ENCODE measurements at places on chromosomes 3 and 15. TPM values are rescaled to one million over a fixed set of nuclear protein-coding genes. Genes with fewer than 3 reads are reported as not detected.
A peak's percentile ranks its signal among the peaks of the same experiment; 100 is the strongest.

- no peak overlapping the region for H3K4me3 ChIP-seq
- H3K27ac ChIP-seq: no peak overlapping the region
- no peaks in the 10 kb centered on the region for H3K36me3 ChIP-seq
- no peaks in the 10 kb centered on the region for H3K27me3 ChIP-seq
- H3K4me1 ChIP-seq: no peaks in the 10 kb centered on the region
Observed at GRCh38 chr3:157865352-157866000, 240.7 kb downstream of the SHOX2 start.

DNA sequence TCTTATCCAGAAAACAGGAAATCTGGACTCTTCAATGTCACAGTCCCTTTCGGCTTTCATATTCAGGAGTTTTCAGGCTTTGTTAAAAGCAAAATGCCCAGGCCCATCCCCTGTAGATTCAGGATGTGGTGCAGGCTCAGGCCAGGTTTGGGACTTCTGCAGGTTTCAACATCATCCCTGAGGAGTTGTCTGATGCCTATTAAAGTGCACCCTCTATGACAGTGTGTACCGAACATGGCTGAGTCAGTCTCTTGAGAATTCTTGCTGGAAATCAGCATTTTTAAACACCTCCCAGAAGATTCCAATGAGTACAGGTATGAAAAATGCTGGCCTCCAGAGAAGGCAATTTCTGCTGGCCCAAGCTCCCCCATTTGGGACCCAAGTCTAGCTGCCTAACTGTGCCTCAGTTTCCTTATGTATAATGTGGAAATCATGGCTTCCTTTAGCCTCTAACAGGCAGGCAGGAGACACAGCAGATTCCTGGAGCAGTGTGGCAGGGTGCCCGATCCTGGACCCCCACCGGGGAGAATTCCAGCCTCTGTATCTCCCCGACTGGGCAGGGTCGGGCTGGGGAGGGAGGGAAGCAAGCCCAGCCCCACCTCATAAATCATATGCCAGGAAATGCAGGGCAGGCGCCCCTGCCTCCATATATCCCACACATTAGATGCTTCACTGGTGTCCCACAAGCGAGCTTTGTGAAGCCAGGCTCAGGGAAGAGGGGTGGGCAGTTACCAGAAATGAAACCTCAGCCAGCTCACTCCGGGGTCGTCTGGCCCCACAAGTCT lies 44.4 kb upstream of the SLC6A11 start:
- no peak overlapping the region for H3K27ac ChIP-seq
- DNase-seq: no peak
- H3K4me3 ChIP-seq: no peak overlapping the region
- H3K27me3 ChIP-seq: no peaks in the 10 kb centered on the region
- no peaks in the 10 kb centered on the region for H3K36me3 ChIP-seq

DNA sequence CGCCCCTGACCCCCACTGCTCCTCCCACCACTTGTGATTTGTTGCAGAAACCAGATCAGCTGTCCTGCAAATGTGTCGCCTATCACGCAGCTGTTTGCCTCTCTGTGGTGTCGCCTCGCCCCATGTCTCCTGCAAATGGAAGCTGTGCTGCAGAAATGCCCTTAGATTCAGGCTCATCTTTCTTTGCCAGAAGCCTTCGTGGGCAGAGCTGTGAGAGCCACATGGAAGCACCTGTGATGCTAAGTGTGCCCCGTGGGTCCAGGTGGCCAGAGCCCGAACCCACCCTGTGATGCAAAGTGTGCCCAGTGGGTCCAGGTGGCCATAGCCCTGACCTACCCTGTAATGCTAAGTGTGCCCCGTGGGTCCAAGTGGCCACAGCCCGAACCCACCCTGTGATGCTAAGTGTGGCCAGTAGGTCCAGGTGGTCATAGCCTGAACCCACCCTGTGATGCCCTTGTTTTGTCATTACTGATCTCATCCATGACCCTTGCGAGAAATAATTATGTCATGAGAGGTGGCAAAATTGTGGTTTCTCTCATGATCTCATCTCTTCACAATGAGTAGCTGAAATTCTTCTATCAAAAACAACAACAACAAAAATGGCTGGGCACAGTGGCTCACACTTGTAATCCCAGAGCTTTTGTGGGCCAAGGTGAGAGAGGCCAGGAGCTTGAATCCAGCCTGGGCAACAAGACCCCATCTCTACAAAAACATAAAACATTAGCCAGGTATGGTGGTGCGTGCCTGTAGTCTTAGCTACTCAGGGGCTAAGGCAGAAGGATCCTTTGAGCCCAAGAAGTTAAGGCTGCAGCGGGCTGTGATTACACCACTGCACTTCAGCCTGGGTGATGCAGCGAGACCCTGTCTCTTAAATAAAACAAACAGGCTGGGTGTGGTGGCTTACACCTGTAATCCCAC lies 187.4 kb downstream of the GOLGA6L6 start:
- H3K4me3 ChIP-seq: no peak overlapping the region
- no peaks in the 10 kb centered on the region for H3K4me1 ChIP-seq
- H3K36me3 ChIP-seq: no peaks in the 10 kb centered on the region
- DNase-seq: no peak

GRCh38 chr3:41125258-41125657 lies 74.0 kb upstream of the CTNNB1 start:
- H3K36me3 ChIP-seq: no peaks in the 10 kb centered on the region
- H3K4me1 ChIP-seq: no peaks in the 10 kb centered on the region
- no peaks in the 10 kb centered on the region for H3K27me3 ChIP-seq
- no peak for DNase-seq

GRCh38 chr15:34239151-34239808 lies 14.5 kb downstream of the EMC4 start:
- no peaks in the 10 kb centered on the region for H3K4me1 ChIP-seq
- H3K27ac ChIP-seq: no peak overlapping the region
- H3K4me3 ChIP-seq: no peak overlapping the region

DNA sequence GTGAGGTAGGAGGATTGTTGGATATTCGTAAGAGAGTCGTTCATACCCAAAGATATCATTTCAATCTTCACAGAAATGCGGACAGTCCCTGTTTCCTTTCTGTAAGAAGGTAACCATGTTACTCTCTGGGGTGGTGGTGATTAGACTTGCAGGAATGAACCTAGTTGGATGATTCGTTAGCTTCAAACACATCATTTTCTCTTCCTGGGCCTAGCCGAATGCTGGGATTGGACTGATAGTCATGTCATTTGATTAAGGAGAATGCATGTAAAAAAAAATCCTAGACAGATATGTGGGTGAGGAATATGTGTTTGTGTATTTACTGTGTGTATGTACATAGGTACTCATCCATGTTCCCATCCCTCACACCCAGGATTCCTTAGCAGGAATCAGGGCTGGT lies 12.4 kb downstream of the SLCO3A1 start:
- H3K27me3 ChIP-seq: no peaks in the 10 kb centered on the region
- DNase-seq: no peak

GRCh38 chr3:106209482-106209881 lies 340.7 kb upstream of the CBLB start:
- DNase-seq: no peak
- H3K27me3 ChIP-seq: no peaks in the 10 kb centered on the region
- no peak overlapping the region for H3K4me3 ChIP-seq
- peaks cover 22% of the 10 kb centered on the region for H3K4me1 ChIP-seq
- H3K36me3 ChIP-seq: no peaks in the 10 kb centered on the region

DNA sequence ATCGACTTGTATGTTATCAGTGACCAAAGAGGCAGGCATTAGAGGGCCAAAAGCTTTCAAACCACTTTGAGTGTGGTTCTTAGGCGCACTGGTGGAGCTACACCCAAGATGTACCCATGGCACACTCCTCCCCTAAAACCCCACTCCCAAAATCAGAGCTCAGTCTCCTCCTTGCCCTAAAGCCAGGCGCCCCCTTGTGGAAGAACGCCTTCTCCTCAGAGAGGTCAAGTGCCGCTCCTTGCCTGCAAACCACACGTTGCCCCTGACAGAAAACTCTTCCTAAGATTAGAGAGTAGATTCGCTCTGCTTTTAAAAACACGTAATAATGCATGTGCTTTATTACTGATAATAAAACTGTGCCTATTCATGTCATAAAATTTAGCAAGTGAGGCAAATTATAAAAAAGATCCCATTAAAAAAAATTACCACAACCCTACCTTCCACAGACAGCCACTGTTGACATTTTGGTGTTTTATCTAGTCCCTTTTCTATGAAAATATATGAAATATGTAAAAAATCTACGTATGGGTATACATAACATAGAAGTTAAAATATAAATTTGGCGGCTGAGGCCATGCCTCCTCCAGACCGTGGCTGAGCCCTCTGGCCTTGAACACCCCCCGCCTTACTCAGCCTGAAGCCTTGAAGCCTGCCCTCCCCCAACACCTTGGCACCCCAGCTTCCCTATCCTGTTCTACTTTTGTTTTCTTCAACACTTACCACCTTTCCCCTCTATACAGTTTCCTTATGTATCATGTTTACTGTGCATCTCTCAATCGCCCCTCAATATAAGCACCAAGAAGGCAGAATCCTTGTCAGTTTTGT lies 33.5 kb downstream of the BCL2L10 start:
- no peaks in the 10 kb centered on the region for H3K27me3 ChIP-seq
- H3K27ac ChIP-seq: no peak overlapping the region
- H3K4me3 ChIP-seq: no peak overlapping the region

- H3K4me1 ChIP-seq: no peaks in the 10 kb centered on the region
- no peak overlapping the region for H3K4me3 ChIP-seq
- H3K36me3 ChIP-seq: no peaks in the 10 kb centered on the region
Observed at GRCh38 chr3:67245545-67245944, 247.4 kb downstream of the KBTBD8 start.

DNA sequence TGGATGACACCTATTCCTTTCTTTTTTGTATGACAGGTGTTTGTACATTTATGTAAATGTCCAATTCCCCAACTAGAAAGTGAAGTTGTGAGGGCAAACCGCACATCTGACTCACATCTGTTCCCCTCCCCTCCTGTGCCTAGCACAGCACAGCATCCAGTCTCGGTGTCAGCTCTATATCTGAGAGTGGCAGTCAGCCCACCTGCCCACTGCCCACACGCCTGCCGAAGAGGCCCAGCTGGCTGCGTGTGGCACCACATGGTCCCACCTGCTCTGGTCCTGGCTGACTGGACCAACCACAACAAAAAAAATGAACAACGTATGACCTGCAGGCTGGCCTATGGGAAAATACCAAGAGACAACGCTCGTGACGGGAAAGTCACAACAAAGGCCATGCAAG lies 62.8 kb downstream of the XXYLT1 start:
- peaks cover 14% of the 10 kb centered on the region for H3K4me1 ChIP-seq
- no peak overlapping the region for H3K4me3 ChIP-seq
- no peak overlapping the region for H3K27ac ChIP-seq
- no peaks in the 10 kb centered on the region for H3K27me3 ChIP-seq
- peak; percentile 37 for DNase-seq
- H3K36me3 ChIP-seq: no peaks in the 10 kb centered on the region

- no peaks in the 10 kb centered on the region for H3K36me3 ChIP-seq
- no peak for DNase-seq
- no peak overlapping the region for H3K4me3 ChIP-seq
- H3K4me1 ChIP-seq: no peaks in the 10 kb centered on the region
Observed at GRCh38 chr3:138445236-138445635, 10.8 kb downstream of the ESYT3 start.

DNA sequence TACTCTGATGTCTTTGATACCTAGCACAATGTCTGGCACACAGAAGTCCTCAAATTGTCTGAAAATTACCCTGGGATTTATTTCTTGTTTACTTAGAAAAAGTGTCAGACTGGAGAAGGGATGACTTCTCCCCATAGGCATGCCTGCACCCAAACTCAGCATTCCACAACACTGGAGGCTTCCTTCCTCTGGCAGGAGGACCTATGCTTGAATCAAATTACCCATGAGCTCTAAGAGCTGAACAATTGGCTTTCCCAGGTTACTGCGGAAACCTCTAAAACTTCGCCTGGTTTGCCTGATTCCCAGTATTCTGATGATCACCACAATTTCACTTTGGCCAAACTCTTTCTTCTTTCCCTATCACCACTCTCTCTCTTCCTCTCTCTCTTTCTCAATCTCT lies 217.4 kb downstream of the DIPK2A start:
- no peak for DNase-seq
- H3K27me3 ChIP-seq: no peaks in the 10 kb centered on the region
- no peaks in the 10 kb centered on the region for H3K4me1 ChIP-seq
- H3K27ac ChIP-seq: no peak overlapping the region

DNA sequence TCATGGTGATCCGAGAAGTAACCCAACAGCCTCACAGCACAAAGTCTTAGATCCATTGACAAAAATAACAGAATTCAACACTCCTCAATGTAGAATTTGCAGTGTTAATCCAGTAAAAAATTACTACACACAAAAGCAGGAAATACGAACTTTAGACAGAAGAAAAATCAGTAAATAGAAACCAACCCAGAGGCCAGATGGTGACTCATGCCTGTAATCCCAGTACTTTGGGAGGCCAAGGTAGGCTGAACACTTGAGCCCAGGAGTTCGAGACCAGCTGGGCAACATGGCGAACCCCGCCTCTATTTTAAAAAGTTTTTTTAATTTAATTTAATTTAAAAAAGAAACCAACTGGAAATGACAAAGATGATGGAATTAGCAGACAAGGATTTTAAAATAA lies 36.1 kb downstream of the SELENOT start:
- peaks cover 3% of the 10 kb centered on the region for H3K4me1 ChIP-seq
- no peak for DNase-seq
- no peaks in the 10 kb centered on the region for H3K27me3 ChIP-seq

DNA sequence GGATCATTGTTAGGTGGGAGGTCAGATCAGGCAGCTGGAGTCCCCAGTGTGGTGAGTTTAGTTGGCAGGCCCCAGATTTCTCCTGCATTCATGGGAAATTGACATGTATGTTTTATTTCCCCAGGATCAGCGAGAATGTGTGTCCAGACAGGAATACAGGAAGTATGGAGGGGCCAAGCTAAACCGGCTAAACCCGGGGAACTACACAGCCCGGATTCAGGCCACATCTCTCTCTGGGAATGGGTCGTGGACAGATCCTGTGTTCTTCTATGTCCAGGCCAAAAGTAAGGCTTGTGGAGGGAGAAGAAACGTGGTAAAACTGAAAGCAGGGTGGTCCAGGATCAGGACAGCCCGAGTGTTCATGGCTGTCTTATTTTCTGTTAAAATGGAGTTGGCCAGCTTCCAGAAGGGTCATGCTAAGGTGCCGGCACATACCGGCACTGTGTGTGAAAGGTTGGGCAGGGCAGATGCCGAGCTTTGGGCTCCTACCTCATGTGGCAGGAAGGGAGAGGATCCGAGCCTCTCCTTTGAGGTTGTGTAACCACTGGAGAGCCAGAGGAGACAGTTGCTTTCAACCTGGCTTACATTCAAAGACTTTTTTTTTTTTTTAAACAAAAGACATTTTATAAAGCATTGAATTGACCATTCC lies 83.1 kb downstream of the PGPEP1L start:
- DNase-seq: no peak
- no peaks in the 10 kb centered on the region for H3K27me3 ChIP-seq
- H3K4me3 ChIP-seq: no peak overlapping the region
- peaks cover 16% of the 10 kb centered on the region for H3K36me3 ChIP-seq
- H3K4me1 ChIP-seq: no peaks in the 10 kb centered on the region
- H3K27ac ChIP-seq: no peak overlapping the region

The DPPA2 gene
- 0.12 TPM for polyA plus RNA-seq

The GPD1L gene
- 7.4 TPM for polyA plus RNA-seq

The ADGRG7 gene
- polyA plus RNA-seq: not detected

The HMCES gene
- 67.9 TPM for polyA plus RNA-seq

The SSUH2 gene
- not detected for polyA plus RNA-seq

All from B cell (primary cell).